Activated CD8-positive, alpha-beta T cell treated with anti-CD3 and anti-CD28 coated beads for 36 hours (primary cell): ENCODE measurements at places on chromosomes 5 and 9. TPM values are rescaled to one million over a fixed set of nuclear protein-coding genes. Genes with fewer than 3 reads are reported as not detected.

GRCh38 chr9:93206576-93207155 is 22.7 kb downstream of the WNK2 start:
- no peak for DNase-seq
- peaks cover 4% of the 10 kb centered on the region for H3K4me1 ChIP-seq
- H3K36me3 ChIP-seq = no peaks in the 10 kb centered on the region
- no peak overlapping the region for H3K27ac ChIP-seq
- no peak overlapping the region for H3K4me3 ChIP-seq

Gene SPRY4
- total RNA-seq = 1.0 TPM

GRCh38 chr5:537621-538071 is 13.4 kb upstream of the SLC9A3 start:
- no peak overlapping the region for H3K27ac ChIP-seq
- peaks cover 7% of the 10 kb centered on the region for H3K27me3 ChIP-seq
- H3K4me1 ChIP-seq = no peaks in the 10 kb centered on the region
- H3K4me3 ChIP-seq = no peak overlapping the region
- no peak for DNase-seq

DNA sequence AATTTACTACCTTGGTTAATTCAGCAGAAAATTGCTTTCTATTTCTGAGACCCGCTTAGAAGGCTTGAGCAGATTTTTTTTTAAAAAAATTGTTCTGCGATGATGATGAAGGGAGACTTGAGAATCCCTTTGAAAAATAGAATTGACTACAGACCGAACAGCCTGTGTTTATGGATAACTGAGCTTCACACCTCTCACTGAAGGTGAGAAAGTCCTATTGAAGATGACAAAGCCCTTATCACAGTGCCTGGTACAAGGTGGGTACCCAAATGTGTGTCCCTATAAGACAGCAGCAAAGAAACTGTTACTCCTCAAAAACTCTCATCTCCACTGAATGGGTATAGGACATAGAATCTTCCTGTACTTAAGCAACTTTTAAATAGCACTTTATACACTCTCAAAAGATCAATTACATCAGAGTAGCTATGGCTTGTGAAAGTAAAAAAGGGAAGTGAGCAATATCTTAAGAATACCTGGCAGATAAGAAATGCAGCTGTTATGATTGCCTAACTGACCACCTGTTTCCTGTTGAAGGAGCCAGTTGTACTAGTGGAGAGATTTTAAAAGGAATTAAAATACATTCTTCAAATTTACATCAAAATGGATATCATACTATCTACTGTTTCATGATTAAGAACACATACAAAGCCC is 419.7 kb downstream of the CHSY3 start:
- H3K36me3 ChIP-seq = no peaks in the 10 kb centered on the region
- no peaks in the 10 kb centered on the region for H3K27me3 ChIP-seq
- no peak for DNase-seq
- no peak overlapping the region for H3K4me3 ChIP-seq

GRCh38 chr9:86470326-86470725 is 116.1 kb upstream of the TUT7 start:
- H3K4me3 ChIP-seq = no peak overlapping the region
- no peaks in the 10 kb centered on the region for H3K36me3 ChIP-seq
- peaks cover 16% of the 10 kb centered on the region for H3K27me3 ChIP-seq
- no peak for DNase-seq
- H3K4me1 ChIP-seq = no peaks in the 10 kb centered on the region
- no peak overlapping the region for H3K27ac ChIP-seq

Gene CCL28
- 15.0 TPM for total RNA-seq

Gene TTLL11
- 0.56 TPM for total RNA-seq

DNA sequence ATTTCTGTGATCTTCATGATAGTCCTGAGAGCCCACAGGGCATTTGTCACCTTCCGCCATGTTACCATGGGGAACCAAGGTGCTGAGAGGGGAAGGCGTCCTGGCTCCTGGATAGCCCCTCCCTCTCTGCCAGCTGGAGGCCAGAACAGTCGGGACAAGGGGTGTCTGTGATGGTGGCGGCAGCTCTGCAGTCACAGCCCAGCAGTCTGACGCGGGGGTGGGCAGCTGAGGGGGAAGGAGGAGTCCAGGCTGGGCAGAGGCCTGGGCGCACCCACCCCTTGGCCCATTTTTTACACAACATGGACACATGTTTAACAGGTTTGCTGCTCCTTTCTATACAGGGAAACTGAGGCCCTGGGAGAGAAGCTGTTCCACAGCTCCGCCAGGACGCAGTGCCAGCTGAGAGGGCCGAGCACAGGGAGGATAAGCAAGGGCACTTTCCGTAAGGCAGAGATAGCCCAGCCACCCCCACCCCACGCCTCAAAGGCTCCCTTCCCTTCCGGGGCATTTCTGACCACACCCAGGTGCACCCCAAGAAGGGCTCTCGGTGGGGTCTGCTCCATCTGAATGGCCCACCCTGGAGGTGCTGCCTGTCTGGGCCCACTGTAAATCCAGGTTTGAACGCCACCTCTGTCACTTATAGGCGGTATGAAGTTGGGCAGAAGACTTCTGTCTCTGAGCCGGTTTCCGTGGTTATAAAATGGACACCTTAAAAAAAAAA is 17.1 kb downstream of the LRRC8A start:
- H3K4me1 ChIP-seq = peaks cover 78% of the 10 kb centered on the region
- H3K4me3 ChIP-seq = peak overlapping the region; percentile 28
- peaks cover 16% of the 10 kb centered on the region for H3K36me3 ChIP-seq

GRCh38 chr5:90957906-90958305 is 399.3 kb downstream of the ADGRV1 start:
- no peak overlapping the region for H3K27ac ChIP-seq
- H3K36me3 ChIP-seq = no peaks in the 10 kb centered on the region
- peaks cover 7% of the 10 kb centered on the region for H3K4me1 ChIP-seq

DNA sequence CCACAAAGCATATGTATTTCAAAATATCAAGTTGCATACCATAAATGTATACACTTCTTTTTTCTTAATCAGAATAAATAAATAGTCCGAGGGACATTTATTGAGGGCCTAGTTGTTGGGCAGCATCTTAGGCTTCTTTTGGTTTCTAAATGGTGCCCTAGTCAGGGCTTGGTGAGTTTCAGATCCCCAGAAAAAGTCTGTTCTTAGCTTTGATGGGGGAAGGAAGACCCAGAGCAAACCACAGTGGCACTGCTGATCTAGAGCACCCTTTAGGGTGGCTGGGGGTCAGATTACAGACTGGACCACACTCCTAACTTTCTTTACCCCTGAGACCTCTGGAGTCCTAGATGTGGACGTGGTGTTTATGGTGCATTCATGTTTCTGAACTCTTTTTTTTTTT is 97.8 kb downstream of the C9orf152 start:
- H3K27ac ChIP-seq = no peak overlapping the region
- no peaks in the 10 kb centered on the region for H3K36me3 ChIP-seq
- H3K4me3 ChIP-seq = no peak overlapping the region
- H3K27me3 ChIP-seq = no peaks in the 10 kb centered on the region

Gene RANBP3L
- not detected for total RNA-seq
